ENCODE measurements at places on chromosomes 5 and 9.

DNA sequence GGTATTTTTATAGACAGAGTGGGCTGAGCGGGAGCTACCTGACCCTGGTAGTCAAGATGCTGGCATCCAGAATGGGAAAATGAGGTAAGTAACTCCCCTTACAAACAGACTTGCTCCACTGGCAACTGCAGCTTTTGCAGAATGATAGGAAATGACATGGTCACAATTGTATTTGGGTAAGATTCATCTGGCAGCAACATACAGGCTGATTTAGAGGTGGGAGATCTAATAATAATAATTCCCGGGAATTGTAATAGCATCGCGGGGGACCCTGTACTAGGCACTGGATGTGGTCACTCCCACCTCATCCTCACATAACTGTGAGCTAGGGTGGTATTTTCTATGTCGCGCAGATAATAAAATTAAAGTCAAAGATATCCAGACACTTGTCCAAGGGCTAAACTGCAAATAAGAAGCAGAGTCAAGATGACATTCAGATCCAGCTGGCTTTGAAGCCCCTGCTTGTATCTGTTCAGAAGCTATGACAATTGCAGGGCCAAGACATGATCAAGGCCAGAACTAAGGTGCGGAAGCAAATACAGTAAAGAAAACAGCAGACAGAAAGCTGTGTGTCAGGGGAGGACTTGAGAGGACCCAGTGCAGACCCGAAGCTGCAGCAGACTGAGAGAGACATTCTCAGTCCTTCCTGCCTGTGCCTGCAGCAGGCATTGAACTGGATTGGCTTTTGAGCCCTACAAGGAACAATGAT lies 507.2 kb downstream of the BNC2 start:
- no peak for DNase-seq

DNA sequence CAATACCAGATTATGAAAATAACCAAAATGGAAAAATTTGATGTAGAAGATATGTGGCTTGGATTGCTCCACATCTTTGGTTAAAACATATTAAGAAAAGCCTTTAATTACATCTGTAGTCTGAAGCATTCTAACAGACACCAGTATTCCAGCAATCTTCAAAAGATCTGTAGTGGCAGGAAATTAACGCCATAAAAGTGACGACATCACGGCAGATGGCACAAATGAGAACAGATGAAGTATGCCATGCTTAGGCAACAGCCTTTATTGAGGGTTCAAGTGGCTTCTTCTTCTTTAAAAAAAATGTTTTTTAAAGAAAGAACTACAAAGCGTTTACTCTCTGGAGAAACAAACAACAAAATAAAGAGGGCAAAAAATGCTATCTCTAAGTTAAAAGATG lies 164.2 kb downstream of the MEF2C start:
- no peak for DNase-seq

GRCh38 chr5:139384591-139385051 lies 1.5 kb upstream of the SLC23A1 start:
- no peak for DNase-seq

- DNase-seq = no peak
Observed at GRCh38 chr5:76978869-76979268, 26.0 kb downstream of the CRHBP start.

GRCh38 chr5:134460551-134460950 lies 48.9 kb upstream of the CDKN2AIPNL start:
- peak; percentile 9 for DNase-seq

GRCh38 chr9:86238861-86239770 lies 20.3 kb downstream of the C9orf153 start:
- no peak for DNase-seq

DNA sequence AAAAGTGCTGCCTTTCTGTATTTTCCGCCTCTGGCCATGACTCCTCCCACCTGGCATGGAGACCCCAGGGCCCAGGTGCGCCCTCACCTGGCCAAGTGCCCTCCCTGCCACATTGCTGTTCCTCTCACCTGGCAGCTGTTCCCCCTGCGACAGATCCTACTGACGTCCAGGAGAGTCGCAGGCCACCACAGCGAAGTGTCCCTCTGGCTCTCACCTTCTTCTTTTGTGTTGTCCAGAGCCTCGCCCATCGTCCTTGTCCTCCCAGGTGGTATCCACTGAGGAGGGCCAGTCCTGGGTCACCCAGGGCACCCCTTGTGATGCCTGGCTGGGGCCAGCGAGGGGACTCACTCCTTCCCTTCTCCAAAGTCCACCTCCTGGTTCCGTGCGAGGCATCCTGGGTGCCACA lies 2.6 kb downstream of the NKD2 start:
- DNase-seq = peak; percentile 69

GRCh38 chr5:55540024-55540423 lies 5.3 kb upstream of the PLPP1 start:
- DNase-seq = no peak

GRCh38 chr9:4117835-4118610 lies 181.8 kb downstream of the GLIS3 start:
- DNase-seq = peak; percentile 78

DNA sequence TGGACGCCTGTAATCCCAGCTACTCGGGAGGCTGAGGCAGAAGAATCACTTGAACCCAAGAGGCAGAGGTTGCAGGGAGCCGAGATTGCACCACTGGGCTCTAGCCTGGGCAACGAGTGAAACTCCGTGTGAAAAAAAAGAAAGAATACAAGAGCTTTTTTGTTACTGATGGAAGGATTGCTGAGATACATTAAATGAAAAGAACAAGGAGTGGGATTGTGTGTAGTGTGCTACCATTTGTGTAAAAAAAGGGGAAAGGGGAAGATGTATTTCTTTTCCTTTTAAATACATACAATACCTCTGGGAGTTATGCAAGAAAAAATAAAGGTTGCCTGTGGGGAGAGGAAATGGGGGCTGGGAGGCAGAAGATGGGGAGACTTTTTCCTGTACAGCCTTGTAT lies 14.7 kb upstream of the GARNL3 start:
- no peak for DNase-seq

- DNase-seq = no peak
Observed at GRCh38 chr5:136226401-136226800, 33.4 kb upstream of the SMIM32 start.

DNA sequence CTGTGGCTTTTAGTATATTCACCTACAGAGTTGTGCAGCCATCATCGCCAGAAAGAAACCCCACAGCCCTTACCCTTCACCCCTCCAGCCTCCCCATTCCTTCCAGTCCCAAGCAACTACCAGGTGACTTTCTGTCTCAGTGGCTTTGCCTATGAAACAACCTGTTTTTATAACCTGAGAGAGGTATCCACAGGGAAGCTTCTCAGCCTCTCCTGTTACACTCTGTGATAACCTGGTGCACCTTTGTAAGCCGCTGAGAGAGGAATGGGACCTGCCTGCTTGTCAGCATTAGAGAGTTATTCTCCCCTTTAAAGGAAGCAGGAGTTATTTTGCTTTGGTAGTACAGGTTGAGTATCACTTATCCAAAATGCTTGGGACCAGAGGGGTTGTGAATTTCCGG lies 93.6 kb downstream of the TRIO start:
- DNase-seq = no peak

GRCh38 chr5:9445826-9446388 lies 100.0 kb downstream of the SEMA5A start:
- no peak for DNase-seq

DNA sequence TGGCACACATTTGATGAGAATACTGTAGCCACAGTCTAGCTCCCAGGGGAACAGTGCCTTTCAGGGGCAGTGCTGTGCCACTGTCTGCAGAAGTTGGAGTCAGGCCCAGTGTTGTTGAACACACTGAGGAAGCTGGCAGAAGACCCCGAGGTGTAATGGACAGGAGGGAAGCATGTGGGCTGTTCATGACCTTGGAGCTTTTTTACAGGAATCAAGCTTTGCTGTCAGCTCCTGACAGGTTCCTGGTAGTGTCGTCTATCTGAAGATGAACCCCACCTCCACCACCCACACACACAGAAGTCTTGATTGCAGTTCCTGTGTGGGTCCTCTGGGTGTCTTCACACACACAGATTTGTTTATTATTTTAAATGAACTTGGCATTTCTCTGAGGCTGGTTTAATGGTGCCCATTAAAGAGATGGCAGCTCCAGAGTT lies 40.3 kb upstream of the TNFAIP8 start:
- DNase-seq = peak; percentile 42

- DNase-seq = no peak
Observed at GRCh38 chr5:119028575-119028974, 40.2 kb upstream of the DTWD2 start.

- DNase-seq = no peak
Observed at GRCh38 chr5:147113967-147114366, 120.9 kb upstream of the STK32A start.

- no peak for DNase-seq
Observed at GRCh38 chr9:69768101-69768500, 8.3 kb upstream of the PTAR1 start.

GRCh38 chr5:139635191-139635590 lies 13.0 kb upstream of the CXXC5 start:
- DNase-seq = no peak

- DNase-seq = no peak
Observed at GRCh38 chr5:56480705-56481427, 247.7 kb upstream of the ANKRD55 start.

DNA sequence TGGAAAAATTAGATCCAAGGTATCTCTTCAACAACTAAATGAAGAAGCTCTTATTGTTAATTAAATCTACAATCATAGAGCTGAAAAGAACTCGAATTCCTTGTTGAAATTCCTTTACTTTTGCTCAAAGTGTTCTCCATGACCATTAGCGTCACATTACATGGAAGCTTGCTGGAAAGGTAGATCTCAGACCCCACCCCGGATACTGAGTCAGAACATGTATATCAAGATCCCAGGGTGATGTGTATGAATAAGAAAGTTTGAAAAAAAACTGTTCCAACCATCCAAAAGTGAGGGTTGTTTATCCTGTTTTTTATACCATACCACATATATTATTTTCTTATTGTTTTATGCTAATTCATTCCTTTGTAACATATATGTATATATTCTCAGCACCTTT lies 237.1 kb upstream of the PUM3 start:
- DNase-seq = no peak

- DNase-seq = no peak
Observed at GRCh38 chr5:116543501-116543900, 31.1 kb downstream of the SEMA6A start.

GRCh38 chr5:124654418-124654817 lies 92.0 kb downstream of the ZNF608 start:
- DNase-seq = no peak

- DNase-seq = no peak
Observed at GRCh38 chr5:2007878-2008501, 125.3 kb upstream of the IRX4 start.

GRCh38 chr5:54895816-54896341 lies 89.5 kb downstream of the ESM1 start:
- peak; percentile 46 for DNase-seq

- no peak for DNase-seq
Observed at GRCh38 chr9:68894502-68894901, 119.4 kb downstream of the PRKACG start.
